ENCODE measurements at places on chromosomes 3 and 15.

DNA sequence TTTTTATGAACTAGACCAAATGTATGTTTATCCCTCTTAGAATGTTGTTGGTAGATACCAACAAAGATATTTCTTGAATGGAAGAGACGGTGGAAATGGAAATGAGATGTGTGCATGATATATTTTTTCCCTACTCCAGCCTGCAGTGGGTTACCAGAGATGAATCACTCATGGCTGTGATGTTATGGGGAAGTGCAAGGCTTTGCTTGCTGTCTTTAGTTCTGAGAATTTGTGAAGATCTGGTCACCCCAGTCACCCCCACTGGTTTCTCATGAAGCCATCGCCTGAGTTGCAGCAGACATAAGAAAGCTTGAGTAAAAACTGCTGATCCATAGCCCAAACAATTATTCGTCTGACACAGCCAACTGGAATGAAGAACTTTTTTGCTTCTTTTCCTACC, 78.1 kb upstream of the EOMES start:
- no peak for DNase-seq

DNA sequence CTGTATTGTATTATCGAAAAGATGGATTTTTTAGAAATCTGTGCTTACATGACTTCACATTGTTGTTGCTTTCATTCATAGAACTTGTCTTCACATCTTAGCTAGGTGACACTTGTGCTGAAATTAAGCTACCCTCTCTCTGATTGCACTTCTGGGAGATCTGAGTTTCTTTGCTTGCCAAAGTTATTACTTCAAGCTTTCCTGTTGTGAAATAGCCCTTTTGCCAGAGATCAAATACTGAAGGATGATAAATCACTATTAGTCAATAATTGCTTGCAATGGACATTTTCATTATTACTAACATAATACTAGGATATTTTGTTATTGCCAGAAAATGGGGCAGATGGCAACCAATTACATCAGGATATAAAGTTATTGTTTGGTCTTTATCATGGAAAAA, 34.7 kb downstream of the PIK3CA start:
- no peak for DNase-seq

GRCh38 chr15:47411733-47412132, 305.6 kb upstream of the SEMA6D start:
- no peak for DNase-seq

- no peak for DNase-seq
Observed at GRCh38 chr15:61935493-61935892, 124.8 kb downstream of the VPS13C start.

- DNase-seq: no peak
Observed at GRCh38 chr15:95162967-95163531, 931.7 kb downstream of the MCTP2 start.

- DNase-seq: no peak
Observed at GRCh38 chr3:148227534-148227933, 470.2 kb upstream of the AGTR1 start.

DNA sequence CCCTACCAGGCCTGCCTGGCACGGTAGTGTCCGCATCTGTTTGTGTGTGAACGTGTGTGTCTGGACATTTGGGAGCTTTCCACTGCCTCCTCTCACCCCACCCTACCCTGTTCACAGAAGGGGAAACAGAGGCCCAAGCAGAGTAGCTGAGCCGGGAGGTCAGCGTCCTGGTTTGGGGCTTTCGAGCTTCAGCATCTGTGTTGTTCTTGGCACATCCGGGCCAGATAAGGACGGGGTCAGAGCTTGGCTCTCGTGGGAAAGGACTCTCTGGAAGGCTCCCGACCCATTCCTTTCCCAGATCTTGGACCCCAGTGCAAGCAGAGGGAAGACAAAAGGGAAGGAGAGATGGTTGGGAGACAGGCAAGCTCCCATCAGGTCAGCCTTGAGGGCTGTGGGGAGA, 6.3 kb upstream of the PTH1R start:
- no peak for DNase-seq

- DNase-seq: no peak
Observed at GRCh38 chr3:184037816-184038215, 6.3 kb downstream of the HTR3D start.

DNA sequence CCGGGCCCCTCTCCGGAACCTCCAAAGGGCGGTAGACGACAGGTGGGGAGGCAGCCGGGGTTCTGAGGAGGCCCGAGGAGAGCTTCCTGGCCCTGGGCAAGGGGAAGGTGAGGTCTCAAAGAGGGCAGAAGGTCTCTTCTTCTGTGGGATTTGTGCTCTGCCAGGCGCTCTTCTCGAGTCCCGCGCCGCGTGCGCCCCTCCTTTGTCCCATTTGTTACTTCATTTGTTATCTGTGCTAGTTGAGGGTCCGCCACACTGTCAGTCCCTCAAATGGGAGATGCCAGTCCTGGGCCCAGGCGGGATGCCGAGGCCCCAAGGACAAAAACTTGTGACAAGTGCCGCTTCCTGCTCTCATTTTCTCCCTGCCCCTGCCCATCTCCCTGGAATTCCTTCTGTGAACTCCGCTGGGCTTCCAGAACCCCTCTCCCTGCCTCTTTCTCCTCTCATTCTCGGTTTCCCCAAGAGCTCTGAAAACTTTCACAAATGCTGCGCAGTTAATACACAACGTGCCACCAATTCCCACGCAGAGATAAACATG, 1.5 kb downstream of the ST8SIA2 start:
- DNase-seq: no peak

DNA sequence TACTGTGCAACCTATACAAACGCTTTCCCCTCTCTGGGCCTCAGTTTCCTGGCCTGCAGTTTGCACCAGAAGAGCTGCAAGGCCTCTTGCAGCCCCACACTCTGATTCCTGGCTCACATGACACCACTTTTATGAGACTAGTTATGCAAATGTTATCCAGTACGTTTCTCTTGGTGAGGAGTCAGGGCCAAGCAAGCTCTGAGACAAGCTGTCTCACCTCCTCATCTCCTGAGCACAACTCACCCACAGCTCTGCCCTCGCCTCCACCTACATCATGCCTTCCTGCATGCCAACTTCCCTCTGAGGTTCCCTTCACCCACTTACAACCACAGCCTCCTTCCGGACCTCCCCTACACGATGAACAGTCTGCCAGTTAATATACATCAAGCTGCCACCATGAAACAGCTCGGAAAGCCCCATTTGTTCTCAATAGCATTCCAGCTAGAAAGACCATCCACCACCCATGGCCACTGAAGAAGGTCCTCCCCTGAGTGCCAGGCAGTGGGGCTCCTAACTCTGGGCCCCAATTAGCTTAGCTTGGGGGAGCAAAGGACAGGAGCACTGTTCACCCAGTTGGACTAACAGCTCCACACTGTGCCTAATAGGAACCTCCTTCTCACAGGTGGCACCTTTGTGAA, 25.0 kb downstream of the CRYGS start:
- DNase-seq: no peak

- no peak for DNase-seq
Observed at GRCh38 chr3:6125520-6125919, 735.4 kb upstream of the GRM7 start.

- DNase-seq: no peak
Observed at GRCh38 chr3:177341736-177342419, 144.6 kb upstream of the TBL1XR1 start.

DNA sequence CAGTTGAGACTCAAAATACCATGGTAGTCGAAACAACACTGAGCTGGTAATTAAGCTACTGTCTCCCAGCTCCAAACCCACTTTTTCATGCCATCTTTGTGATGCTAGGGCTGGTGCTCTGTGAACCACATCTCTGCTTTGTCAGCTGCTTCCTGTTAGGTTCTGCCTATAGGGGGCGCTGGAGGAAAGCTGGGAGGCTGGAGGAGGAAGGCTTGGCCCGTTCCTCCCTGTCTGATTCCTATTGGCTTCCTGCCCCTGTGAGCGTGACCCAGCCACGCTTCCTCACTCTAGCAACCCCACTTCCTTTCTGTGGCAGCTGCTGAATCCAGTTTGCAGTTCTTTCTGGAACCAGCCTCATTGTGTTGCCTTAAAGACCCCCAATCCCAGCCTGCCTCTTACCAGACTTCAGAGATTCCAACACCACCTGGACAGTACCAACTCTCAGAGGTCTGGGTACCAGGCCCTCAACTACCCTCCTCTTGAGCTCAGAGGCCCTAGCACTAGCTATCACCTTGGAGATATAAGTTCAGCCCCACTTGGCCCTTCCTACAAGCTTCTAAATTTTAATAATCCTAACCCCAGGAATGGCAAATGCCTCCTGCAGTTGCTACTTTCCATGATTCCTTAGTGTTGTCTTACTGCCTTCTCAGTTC, 120.9 kb downstream of the ERC2 start:
- DNase-seq: no peak

- DNase-seq: no peak
Observed at GRCh38 chr15:43508991-43509659, 8.3 kb upstream of the MAP1A start.

DNA sequence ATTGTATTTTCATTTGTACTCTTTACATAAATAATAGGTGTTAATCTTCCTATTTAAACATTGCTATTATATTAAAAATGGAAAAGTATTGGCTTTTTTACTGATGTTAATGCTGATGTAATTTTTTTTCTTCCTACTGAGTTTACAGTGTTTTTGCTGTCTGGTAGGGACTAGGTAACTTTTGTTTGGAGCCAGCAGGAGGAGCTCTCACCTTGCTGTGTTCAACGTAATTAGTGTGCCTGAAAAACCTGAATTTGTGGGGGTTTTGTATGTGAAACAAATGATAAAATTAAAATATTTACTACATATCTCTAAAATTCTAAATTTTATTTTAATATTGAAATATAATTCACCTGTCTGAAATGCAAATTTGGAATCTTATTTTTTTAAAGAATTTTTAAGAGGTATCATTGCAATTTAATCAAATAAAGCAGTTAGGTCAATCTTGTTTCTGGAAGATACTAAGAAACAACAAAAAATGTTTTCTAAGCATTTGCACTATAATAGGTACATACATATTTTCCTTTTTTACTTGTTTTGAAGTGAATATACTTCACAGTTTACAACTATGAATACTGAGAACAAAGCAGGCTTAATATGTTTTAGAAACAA, 48.8 kb downstream of the EPHA6 start:
- no peak for DNase-seq

DNA sequence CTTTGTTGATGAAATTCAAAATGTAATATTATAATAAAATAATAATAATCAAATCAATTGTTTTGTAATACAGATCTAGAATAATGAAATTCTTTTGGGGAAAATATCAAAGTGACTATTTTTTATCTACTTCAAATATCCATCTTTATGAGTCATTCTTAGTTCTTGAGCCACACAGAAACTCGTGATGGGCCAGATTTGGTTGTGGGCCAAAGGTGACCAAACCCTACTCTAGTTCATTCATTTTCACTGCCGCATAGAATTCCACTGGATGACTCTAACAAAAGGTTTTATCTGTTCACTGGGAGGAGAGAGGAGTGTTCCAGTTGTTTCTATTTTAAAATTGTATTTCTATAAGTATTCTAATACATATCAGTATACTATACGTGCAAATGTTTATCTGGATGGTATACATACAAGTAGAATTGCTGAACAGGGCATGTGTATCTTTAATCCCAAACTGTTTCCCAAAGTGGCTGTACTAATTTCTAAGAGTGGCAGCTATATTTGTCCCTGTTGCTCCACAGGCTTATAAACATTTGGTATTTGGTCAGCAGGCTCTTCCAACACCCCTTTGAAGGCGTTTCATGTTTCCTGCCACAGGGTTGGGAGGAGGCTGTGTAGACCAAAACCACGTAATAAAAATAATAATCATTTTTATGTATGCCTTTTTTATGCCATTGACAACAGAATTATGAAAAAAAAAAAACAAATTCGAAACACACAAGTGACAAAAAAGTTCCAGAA, 7.3 kb upstream of the RTP3 start:
- DNase-seq: no peak

- DNase-seq: no peak
Observed at GRCh38 chr3:76824658-76825240, 215.2 kb upstream of the ROBO2 start.

- DNase-seq: no peak
Observed at GRCh38 chr15:89400116-89400781, 65.6 kb upstream of the POLG start.
